ENCODE measurements at places on chromosomes 3 and 15.

DNA sequence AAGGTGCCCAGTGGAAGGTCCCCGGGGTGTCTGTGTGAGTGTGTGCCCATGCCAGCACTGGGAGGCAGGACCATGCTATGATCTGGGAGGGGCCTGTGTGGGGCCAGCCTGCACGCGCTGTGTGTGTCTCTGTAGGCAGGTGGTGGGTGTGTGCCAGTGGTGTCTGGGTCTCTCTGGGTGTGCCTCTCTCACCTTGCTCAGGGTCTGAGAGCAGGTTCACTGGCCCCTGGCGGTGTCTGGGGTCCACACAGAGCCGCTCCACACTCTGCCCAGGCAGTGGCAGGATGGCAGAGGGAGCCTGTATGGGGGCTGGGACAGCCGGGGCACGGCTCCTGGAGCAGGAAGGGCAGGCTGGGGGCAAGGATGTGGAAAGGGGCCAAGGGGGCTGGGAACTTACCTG, 12.6 kb downstream of the ITIH4 start:
- no peak for DNase-seq

GRCh38 chr3:45225465-45226205, 452 bp downstream of the TMEM158 start:
- peak; percentile 11 for DNase-seq

- peak; percentile 75 for DNase-seq
Measured at GRCh38 chr3:15964605-15965442, 167.0 kb upstream of the ANKRD28 start.

DNA sequence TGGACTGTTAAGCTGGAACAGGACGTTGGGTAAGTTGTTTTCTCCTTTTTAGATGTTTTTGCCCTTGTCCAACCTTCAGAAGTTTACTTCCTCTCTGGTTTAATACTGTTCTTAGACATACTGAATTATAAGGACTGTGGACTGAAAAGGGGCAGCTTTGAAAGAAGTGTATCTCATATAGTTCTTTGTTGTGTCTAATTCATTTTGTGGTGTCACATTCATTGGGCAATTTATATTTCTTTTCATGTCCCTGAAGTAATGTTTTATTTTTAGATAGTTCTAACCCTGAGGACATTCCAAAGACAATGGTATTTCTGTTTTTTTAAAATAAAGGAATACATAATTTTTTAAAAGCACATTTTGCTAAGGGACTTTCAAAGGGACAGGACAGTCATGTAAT, 45.2 kb downstream of the TMEM108 start:
- no peak for DNase-seq

DNA sequence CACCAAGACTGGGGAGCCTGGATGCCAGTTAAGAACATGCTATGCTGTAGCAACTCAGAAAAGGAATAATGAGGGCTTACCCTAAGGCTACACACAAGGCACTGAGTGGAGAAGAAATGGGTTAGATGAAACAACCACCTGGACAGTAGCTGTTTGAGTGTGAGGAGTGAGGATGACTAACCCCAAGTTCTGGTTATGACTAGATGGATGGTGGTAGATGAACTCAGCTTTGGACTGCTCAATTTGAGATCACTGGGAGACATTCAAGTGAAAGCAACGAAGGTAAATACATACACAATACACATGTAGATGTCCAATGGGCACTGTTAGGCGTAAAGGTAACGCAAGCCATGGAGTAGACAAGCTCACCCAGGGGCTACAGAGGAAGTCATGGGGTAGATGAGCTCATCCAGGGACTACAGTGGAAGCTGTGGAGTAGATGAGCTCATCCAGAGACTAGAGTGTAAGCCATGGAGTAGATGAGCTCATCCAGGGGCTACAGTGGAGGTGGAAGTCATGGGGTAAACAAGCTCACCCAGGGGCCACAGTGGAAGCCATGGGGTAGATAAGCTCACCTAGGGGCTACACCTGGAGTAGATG, 98.3 kb downstream of the ANO10 start:
- DNase-seq, result no peak

GRCh38 chr15:60800299-60801072, 321.5 kb upstream of the ICE2 start:
- DNase-seq, result no peak

DNA sequence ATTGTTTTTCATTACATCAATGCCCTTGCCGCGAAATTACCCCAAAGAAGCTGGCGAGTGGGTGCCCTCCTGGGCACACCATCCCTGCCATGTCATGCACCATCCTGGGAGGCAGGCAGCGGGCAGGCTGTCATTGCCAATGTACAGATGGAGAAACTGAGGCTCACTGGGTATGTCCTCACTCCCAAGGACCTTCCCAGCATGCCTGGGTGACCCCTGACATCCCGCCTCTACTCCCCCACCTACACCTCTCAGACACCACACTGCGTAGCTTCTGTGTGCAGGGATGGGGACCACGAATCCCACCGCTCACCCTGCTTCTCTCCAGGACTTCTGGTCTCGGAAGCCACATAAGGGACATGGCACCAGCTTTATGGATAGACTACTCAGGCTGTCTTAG, 41.0 kb upstream of the SLC41A3 start:
- no peak for DNase-seq

- no peak for DNase-seq
Measured at GRCh38 chr3:60199306-60199705, 1051.9 kb downstream of the FHIT start.

DNA sequence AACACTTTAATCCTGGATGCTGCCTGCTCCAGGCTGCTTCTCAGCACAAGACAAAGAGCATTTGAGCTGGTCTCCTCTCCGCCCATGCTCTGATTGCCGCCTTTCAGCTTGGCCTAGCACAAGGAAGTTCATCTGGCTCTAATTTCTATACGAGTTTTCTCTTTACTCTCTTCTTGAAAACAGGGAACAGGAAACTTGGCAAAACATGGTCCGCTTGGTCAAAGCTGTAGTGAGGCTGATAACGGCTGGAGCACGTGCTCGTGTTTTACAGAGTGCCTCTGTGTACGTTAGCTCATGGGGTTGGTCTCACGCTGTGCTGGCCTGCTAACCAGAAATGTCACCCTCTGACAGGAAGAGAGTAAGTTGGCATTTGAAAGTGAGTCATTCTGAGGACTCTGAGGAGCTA, 19.2 kb downstream of the RARRES1 start:
- DNase-seq, result peak; percentile 76

- DNase-seq, result no peak
Measured at GRCh38 chr15:89227425-89227824, 6.0 kb upstream of the RLBP1 start.

- DNase-seq, result no peak
Measured at GRCh38 chr3:71451060-71451459, 132.5 kb downstream of the FOXP1 start.

DNA sequence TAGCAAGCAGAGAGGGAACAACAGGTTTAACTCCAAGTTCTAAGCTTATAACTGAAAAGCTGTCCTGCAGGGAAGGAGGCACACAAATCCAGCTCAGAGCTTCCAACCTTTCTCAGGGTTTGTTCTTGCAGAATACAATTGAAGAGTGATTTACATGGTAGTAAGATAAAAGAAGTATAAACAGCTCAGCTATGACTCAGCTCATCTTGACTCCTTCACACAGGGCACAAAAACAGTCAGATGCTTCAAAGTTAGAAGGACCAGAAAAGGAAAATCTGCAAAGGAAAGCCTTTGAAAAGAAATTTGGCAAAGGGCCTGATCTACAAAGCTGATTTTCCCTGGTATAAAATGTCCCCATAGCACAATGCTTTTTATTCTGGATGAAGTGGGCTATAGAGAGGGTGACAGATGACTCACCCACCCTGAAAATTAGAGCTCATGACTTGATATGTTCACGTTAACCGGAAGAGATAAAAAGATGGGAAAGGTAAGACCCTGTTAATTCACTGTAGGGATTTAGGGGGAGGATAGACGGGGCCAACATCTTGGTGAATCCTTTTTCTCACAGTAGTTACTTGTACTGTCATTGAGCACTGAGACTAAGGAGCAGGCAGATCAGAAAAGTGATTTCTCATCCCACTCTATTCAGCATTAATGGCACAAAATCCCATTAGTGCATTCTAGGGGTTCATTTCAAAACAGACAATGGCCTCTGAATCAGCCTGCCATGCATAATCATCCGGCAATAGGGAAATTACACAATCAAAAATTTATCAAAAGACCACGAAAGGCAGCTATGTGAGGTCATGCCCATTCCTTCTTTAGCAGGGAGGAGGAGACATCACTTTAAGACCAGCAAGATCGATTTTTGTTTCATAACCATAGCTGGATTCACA, 143.5 kb downstream of the GAP43 start:
- no peak for DNase-seq
